Tibial artery (tissue), 4 donors: ENCODE measurements at places on chromosomes 16 and 17.

DNA sequence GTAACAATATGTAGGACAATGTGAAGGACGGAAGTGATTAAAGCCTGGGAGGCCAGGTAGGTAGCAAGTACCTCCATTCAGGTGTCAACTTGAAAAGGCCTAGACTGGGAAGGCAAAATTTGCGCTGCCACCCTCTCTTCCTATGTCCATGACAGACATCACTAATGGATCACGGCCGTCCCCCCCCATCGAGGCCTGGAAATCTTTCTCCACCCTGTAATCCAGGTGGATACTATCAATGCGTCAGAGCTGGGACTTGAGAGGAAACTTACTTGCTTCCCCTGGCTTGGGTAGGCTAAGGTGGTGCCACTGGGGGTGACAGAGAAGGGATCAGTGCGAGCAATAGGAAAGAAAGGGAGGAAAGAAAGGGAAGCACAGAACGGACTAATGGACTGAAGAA lies 156.1 kb downstream of the SALL1 start:
- no peak for DNase-seq

DNA sequence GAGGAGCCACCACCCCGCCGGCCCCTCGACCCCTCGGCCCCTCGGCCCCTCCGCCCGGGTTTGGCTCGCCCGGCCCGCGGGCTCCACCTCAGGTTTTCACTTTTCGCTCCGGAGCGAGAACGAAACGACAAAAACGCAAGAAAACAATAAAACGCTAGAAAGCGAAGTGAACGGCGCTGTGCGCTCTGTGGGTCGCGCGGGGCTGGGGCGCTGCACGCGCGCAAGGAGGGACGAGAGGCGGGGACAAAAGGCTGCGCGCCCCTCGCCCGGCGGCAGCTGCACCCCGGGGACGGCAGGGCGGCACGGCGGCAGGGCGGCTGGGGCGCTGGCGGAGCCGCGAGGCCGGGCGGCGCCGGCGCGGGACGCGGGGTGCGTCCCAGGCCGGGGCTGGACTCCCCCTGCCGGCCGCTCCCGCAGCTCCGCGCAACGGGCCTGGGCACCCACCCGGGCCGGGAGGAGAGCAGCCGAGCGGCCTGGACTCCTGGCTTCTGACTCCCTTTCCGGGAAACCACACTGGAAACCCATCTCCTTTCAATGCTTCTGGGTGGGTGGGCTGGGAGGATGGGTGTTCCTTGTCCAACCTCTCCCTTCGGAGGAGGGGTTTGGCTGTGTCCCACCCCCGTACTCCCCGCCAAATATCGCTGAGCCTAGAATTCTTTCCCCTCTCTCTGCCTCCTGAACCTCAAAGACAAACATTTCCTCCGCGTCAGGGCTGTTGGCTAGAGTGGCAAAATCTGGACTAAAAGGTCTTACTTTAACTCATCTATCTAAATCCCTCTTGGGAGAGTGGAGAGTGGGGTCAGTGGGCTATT lies 9.9 kb downstream of the TBX2 start:
- peak; percentile 80 for DNase-seq

DNA sequence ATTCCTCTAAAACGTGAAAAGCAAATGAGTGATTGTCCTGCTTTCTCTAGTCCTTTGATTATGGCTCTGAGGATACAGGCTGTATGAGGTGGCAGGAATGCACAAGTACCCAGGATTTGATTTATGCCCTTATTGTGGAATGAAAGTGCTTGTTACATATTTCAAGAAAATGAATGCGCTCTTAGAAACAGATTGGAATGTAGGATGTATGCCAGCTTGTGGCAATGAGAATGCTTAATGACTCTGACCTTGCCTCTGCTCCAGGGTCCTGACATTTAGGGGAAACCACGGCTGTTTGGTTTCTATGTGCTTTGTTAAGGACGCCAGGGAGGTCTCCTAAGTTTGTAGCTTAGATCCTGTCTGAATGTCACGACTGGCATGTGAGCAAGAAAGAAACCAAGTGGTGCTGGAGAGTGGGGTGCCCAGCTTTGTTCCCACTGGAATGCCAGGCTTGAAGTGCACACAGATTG lies 22.0 kb downstream of the PRCD start:
- no peak for DNase-seq

DNA sequence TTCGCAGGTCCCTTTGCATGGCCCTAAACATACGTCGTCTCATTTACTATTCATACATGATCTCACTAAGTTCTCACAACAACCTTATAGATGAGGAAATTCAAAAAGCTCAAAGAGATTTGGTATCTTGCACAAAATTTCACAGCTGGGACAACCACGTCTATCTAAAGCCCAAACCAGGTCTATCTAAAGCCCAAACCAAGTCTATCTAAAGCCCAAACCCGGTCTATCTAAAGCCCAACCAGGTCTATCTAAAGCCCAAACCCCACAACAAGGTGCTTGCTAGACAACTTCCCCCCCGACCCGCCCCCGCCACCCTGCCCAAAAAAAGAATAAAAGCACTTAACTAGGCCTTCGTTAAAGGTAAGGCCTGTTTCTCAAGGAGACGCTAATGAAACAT lies 174.9 kb downstream of the VPS53 start:
- DNase-seq: no peak

DNA sequence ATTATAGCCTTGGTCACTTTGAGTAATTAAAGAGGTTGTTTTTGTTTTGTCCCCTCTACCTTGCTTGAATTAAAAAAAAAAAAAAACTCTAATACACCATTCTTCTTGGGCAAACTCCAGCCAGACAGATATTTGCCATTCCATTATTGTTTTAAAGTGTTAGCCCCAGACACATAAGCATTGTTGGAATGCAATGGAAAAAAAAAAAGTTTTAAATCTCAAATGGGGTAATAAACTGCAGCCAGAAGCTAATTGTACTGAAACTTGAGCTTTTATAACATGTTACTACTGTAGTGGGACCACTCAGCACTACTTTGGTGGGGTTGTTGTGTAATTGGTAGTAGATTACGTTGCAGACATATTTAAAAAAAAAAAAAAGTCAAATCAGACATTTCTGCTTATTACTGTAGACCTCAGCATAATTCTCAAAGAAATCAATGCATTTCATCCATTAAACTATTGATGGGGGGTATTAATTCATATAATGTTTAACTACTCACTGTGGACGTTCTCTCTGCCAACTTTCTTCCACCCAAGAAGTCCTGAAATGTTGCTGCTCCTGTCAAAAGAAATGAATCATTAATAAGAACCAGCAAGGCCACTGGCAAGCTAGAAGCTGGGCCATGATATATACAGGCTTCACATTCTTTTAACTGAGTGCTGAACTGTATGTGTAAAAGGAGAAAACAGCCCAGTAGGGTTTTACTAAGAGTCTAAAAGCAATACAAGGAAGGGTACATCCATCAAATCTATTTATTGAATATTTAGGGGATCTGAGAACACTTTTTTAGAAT lies 626.6 kb upstream of the SOX9 start:
- no peak for DNase-seq

DNA sequence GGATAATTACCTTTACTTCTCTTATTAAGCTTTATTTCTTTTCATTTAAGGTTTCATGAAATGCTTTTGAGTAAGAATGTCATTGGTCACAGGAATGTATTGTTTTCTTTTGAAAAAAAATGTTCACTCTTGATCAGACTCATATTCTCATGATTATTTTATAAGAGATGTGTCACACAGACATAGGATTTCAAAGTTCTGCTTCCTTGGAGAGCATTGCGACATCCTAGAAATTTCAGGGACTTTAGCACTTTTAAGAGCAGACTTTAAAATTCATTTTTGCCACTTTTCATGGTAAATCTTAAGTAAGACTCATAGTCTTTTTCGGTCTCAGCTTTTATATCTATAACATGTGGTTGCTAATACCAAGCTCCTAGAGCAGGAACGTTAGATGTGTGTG lies 314.7 kb downstream of the CDH8 start:
- no peak for DNase-seq

DNA sequence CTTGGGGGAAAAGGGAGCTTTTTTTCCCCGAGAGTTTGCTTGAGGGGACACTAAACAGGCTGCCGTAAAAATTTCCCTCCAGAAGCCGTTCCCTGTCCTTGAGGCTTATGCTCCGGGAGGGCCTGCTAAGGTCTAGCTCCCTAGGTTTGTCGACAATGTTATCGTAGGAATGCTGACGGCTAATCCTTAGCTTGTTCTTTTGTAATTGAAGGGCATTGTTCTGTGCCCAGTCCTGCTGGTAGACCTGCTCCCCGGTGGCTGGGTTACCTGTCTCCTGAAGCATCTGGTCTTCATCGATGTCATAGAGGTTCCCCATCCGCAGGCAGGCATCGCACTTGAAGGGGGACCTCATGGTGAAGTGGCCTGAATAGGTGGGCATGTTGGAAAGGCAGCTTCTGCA lies 418.7 kb downstream of the GRIN2A start:
- DNase-seq: no peak

GRCh38 chr16:57795431-57795878 lies 6.8 kb downstream of the KIFC3 start:
- DNase-seq: no peak

- no peak for DNase-seq
Measured at GRCh38 chr17:7794075-7794663, 39.8 kb upstream of the KDM6B start.

DNA sequence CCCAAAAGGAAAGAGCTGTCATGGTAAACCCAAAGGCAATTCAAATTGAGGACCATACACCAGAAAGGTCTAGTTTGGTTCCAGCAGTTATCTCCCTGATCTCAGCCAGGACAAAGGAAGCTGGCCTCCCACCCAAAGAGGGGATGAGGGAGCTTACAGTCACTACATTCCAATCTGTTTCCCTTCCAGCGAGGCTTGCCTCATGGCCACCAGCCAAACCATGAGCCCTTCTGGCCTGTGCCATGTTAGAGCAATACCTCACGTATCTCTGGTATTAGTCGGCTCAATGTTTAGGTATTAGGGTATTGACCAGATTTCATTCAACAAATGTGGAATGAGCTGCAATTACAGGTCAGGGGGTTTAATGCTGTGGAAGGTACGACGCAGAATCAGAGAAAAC lies 8.4 kb downstream of the NDUFAB1 start:
- no peak for DNase-seq

DNA sequence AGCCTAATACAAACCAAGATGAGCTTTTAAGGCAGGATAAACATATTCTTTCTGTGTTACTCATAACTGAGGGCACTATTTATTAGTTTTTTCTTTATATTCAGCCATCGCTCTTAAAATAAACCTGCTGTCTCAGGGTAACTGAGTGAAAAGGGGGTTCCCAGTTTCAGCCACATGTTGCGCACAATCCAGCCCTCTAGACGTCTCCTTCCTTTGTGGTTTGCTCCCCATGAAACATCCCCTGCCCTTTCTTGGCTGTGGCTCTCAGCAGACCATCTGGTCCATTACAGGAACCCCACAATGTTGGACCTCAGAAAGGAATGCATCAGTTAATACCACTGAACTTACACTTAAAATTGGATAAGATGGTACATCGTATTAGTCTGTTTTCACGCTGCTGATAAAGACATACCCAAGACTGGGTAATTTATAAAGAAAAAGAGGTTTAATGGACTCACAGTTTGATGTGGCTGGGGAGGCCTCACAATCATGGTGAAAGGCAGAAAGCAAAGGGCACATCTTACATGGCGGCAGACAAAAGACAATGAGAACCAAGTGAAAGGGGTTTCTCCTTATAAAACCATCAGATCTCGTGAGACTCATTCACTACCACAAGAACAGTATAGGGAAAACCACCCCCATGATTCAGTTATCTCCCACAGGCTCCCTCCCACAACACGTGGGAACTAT lies 12.6 kb upstream of the IL21R start:
- DNase-seq: peak; percentile 38

GRCh38 chr16:68778551-68779231 lies 41.6 kb downstream of the CDH1 start:
- DNase-seq: no peak

- DNase-seq: no peak
Measured at GRCh38 chr16:55515111-55515510, 6.2 kb downstream of the LPCAT2 start.

DNA sequence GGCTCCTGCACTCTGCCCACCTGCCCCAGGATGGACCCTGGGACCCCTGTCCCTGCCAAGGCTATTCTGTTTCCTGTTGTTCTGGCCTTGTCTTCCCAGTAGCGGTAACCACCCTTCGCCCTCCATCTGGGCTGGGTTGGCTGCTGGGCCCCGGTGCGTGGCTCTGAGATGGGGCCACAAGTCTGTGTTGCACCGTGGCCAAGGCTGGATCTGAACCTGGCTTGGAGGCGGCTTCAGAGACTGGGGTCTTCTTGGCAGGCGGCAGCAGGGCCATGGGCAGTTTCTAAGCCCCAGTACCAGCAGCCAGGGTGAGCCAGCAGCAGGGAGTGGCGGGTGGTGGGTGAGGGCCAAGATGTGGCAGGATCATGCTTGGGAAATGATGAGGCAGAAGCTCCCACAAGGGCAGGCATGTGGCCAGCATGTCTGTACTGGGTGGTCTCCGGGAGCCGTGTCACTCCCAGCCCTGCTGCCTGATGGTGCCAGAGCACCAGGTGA lies 12.6 kb downstream of the MAP2K3 start:
- no peak for DNase-seq

DNA sequence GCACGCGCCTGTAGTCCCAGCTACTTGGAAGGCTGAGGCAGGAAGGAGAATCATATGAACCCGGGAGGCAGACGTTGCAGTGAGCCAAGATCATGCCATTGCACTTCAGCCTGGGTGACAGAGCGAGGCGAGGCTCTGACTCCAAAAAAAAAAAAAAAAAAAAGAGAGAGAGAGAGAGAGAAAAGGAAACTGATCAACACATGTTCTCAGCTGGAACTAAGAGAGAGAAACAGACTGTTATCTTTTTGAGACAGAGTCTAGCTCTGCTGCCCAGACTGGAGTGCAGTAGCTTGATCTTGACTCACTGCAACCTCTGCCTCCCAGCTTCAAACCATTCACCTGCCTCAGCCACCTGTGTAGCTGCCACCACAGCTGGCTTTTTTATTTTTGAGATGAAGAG lies 60.4 kb downstream of the STH start:
- DNase-seq: no peak

GRCh38 chr17:72510351-72511016 lies 389.7 kb downstream of the SOX9 start:
- no peak for DNase-seq

DNA sequence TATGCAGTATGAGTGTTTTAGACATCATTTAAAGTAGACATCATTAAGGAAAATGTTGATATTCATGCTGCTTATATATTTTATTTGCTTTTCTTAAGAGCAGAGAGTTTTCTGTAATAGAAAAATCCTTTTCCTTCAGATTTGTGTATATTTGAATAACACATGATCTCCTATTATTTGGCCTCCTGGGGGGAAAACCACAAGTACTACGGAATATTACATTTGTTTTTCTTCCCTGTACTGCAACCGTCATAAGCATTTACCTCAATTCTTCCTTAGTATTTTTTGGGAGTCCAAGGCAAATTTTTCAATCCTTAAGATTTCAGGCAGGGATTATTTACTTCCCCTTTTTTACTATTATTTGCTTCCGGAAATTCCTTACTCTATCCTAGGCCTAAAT lies 6.0 kb downstream of the RSPRY1 start:
- no peak for DNase-seq

DNA sequence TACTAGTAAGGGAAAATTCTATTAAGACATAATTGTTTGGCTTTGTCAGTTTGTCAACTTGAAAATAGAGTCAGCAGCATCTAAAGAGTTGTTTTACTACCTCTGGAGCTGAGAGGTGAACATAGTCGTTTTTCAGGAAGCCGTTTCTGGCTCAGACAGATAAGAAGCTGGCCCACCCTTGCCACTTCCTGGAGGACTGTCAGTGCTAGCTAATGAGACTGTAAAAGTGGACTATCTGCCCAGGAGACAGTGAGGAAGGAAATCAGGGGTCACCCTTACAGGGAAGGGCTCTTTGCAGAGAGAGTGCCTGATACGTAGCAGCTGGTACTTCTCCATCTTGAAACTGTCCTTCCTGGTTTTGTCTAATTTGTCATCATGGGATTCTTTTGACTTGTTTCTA lies 328.7 kb downstream of the WWOX start:
- DNase-seq: no peak

GRCh38 chr17:49053171-49053829 lies 56.1 kb downstream of the IGF2BP1 start:
- DNase-seq: no peak
